Astrocyte of the cerebellum (primary cell): ENCODE measurements at places on chromosomes 5 and 9.

DNA sequence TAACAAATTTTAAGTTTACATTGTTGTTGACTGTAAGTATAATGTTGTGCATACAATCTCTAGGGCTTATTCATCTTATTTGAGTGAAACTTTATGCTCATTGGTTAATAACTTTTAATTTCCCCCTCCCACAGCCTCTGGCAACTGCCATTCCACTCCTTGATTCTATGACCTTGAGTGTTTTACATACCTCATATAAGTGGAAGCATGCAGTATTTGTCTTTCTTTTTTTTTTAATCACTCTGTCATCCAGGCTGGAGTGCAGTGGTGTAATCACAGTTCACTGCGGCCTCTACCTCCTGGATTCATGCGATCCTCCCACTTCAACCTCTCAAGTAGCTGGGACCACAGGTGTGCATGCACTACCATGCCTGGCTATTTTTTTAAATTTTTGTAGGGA is 83.9 kb downstream of the KCTD16 start:
- no peak for DNase-seq

DNA sequence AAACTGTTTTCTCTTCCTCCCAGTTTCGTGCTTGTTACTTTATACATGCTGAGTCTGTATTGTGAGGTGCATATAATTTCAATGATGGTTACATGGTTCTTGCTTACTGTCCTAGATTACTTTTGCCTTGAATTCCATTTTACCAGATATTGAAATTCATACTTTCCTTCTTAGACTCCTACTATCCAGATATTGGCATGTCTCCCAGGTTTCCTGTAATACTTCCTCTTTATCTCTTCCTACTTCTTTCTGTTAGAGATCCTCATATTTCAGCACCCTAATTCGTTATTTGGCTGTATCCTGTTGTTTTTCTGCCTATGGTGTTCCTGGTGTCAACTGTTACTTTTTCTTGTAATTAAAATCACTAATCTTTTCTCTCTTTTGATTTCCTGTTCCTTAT is 522.1 kb downstream of the CCDC171 start:
- no peak for DNase-seq

DNA sequence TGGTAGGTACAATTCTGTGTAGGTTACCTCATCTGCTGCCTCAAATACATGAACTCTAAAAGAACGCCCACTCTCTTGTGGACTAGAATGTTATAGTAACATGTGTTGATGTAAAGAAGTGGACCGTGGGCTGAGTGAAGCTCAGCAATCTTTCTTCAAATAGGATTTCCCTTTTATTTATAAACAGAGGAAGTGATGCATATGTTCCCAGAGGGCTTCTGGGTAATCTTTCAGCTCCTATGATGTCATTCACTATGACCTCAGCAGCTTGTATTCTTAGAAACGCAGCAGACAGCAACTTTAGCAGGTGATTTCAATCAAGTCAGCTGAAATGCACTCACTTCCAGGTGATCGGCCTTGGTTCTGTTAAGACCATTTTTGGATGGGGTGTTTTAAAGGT is 14.4 kb downstream of the F2RL2 start:
- DNase-seq = no peak

- DNase-seq = no peak
These were observed 20.7 kb upstream of the GRPEL2 start for GRCh38 chr5:149324641-149325040.

GRCh38 chr9:107972346-107972745 is 482.8 kb upstream of the KLF4 start:
- no peak for DNase-seq

- no peak for DNase-seq
These were observed 341.0 kb upstream of the DMAC1 start for GRCh38 chr9:8140557-8140956.

- DNase-seq = peak; percentile 54
These were observed 51.2 kb downstream of the STRBP start for GRCh38 chr9:123217128-123217654.

DNA sequence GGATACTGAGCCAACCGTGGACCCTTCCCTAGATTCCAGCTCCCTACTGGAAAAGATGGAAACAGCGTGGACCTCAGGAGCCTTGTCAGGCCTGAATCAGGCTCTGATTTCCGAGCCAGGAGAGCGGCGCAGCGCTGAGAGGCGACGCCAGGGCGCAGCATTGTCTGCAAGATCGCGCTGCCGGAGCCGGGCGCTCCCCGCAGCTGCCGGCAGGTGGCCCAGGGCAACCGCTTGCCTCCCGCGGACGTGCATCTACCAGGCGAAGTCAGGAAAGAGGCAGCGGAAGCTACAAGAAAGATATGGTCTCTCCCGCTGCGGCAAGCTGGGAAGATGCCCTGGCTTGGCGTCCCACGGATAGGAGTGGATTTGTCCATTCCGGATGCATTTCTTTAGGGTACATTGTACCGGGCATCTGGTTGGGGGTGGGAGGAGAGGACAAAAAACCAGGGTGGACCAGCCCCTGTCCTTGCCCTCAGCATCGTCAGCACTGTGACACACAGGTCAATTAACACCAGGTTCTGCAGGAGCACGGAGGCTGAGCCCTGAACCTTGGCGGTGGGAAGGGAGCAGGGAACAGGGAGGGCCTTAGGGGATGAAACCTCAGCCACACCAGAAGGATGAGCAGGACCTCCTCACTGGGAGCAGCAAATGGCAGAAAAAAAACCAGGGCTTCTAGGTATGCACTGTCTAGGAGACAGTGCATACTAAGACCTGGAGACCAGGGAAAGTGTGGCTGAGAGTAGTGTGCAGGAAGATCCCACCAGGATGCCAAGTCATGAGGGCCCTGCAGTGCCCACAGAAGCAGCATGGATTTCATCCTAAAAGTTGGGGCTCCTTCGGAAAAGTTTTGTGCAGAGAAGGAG is 55.9 kb downstream of the SFXN1 start:
- DNase-seq = peak; percentile 57

DNA sequence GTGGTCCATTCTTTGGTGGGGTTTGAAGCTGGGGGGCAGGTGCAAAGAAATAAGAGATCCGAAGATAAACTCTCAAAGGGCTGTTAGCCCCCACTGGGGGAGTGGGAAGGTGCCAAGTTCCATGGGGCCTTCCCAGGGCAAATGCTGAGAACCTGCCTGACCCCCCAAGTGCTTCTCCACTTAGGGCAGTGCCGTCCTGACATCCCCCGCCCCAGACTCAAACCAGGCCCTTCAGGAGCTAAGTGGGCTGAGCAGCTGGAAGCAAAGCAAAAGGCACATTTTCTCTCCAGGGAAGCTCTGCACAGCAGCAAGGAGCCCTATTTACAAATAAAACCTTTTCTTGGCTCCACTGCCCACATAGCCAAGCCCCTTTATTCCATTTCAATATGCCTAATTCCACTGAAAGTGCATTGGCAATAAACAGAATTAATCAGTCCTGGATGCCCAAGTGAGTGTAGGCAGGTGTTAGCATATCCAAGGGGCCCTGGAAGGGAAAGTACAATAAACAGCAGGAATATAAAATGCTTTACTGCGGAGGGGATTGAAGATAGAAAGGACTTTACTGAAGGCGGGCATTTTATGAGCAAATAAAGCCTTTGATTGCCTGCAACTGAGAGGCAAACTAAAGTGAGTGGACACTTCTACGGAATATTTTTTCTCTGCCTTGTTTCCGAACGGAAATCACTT is 44.6 kb downstream of the WHRN start:
- DNase-seq = no peak

DNA sequence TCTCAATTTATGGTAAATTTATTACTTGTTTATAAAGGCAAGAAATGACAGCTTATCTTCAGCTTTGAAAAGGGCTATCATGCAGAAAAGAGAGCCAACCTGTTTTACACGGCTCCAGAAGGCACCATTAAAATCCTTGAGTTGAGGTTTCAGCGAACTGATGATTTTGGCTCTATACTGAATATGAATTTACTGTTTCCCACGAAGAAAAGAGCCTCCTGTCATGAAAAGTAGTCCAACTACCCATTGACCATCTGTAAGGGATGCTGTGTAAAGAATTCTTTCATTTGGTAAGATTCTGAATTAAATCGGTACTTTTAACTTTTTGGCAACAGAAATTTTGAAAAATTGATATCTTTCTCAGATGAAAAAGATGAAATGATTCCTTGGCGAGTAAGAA is 657.6 kb upstream of the ZNF608 start:
- no peak for DNase-seq

DNA sequence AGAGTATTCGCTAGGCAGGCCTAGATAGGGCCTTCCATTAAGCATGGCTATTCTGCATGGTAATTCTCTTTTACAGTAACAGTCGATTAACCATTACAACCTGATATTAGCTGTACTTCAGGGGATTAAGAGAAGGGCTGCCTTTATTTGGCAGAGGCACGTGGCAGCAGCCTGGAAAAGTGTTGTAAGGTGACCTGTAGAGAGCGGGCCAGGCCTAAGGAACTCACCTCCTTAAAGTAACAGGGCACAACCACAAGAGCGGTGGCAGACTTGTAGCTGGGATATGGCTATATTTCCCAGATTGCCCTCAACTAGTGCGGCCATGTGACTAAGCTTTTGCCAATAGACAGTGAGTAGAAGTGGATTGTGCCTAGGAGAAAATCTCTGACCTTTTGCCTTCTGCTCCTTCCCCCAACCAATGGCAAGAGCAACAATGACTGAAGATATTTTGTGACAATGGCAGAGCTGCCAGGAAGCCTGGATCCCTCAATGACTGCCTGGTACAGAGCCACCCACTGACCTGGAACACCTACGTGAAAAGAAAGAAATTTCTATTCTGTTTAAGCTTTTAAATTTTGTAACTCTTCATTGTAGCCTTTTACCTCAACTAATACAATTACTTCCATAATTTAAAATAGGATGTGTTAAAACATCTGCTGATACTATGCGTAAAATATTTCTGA is 18.9 kb upstream of the ANKRD34B start:
- no peak for DNase-seq
